Activated CD4-positive, CD25-positive, alpha-beta regulatory T cell treated with anti-CD3 and anti-CD28 coated beads, Interleukin-2, amount 50 U/mL, for 72 hours (primary cell): ENCODE measurements at places on chromosomes 16 and 17.

- peak; percentile 43 for DNase-seq
These were observed 458 bp downstream of the ENKD1 start for GRCh38 chr16:67666032-67666551.

GRCh38 chr17:42484304-42484703, 25.6 kb downstream of the ATP6V0A1 start:
- DNase-seq = peak; percentile 50

DNA sequence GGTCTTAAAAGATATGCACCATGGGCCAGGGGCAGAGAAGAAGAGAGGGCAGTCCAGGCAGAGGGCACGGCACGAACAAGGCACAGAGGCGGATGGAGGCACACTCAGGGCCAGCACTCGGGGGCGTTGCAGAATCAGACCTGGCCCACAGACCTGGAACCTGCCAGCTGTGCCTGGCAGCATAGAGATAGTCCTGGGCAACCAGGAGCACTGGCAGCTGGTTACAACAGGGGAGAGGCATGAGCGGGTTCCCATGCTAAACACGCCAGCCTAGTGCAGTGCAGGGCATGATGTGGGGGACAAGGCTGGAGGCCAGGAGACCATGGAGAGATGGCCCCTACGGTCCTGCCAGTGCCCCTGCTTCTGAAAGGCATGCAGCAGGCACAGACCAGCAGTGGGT, 56.9 kb upstream of the RBFOX3 start:
- DNase-seq = no peak

- no peak for DNase-seq
These were observed 707.4 kb downstream of the MAF start for GRCh38 chr16:78892951-78893733.
